ENCODE measurements at places on chromosomes 11 and 22.

GRCh38 chr11:11400635-11401232 lies 47.7 kb upstream of the CSNK2A3 start:
- no peak for DNase-seq

- DNase-seq: no peak
Measured at GRCh38 chr11:17494019-17494418, 17.4 kb upstream of the ABCC8 start.

DNA sequence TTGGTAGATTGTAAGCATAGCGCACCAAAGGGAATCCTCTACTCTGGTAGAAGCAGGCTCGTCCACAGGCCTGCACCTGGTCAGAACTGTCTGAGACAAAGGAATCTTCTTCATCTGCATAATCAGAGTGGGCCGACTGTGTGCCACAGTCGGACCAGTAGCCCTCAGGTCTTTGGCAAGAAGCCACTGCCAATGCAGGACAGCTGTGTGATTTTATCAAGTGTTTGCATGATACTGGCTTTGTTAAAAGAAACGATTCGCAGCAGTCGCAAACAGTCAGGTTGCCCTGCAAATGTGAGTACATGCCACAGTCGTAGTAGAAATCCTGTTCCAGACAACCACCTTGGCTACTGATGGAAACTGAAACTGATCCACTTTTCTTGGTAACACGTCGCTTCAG lies 4.9 kb upstream of the CCDC34 start:
- no peak for DNase-seq

DNA sequence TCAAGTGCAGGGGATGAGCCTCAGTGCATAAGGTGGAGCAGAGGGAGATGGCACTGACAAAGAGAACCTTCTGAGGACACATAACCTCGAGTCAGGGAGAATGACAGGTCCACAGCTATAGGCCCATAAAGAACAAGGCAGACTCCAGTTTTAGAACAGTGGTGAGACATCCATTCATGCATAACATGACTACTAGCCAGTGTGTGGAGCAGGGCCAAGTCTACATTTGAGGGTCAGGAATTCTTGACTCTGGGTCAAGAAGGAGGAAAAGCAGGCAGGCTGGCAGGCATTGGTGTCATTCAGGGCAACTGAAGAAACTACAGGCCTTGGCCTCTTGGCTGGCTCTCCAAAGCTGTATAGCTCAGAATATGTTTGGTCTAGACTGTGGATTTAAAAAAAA lies 54.9 kb downstream of the MTNR1B start:
- DNase-seq: no peak

GRCh38 chr22:38257181-38257580 lies 15.6 kb downstream of the TMEM184B start:
- no peak for DNase-seq

DNA sequence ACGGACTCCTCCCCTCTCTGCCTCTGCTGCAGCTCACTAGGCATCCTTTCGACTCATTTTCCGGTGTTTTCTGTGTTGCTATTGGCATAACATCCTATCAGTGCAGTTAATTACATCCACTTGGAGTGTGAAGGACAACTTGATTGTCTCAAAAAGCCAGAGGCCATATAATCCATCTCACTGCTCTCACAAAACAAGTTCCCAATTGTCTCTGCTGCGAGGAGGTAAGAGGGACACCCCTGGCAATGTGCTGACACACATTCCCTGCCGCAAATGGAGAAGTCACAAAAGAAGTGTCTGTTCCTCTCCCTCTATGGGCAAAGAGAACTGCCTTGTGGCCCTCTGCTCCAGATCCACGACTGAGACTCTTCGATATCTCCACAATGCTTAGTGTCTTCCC lies 618.4 kb downstream of the OPCML start:
- no peak for DNase-seq

- DNase-seq: no peak
Measured at GRCh38 chr11:120842195-120842594, 181.7 kb upstream of the TBCEL start.

DNA sequence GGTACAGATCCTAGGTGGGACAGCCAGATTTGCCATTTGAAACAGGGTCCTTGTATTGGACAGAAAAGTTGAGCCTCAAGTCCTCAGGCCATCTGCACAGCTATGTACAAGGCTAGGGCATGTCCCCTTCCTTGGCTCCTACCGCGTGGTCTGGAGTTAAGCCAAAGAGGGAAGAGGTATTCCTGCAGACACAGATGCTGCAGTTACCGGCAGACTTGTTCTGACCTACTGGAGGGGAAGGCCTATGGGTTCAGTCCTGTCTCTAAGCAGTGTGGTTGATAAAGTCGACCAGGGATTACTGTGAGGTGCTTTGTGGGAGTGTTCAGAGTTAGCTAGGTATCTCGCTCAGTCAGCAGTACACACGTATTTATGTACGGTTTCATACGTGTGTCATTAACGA lies 180.6 kb downstream of the ADAMTS15 start:
- no peak for DNase-seq

GRCh38 chr11:107549253-107549953 lies 16.1 kb downstream of the ALKBH8 start:
- no peak for DNase-seq

DNA sequence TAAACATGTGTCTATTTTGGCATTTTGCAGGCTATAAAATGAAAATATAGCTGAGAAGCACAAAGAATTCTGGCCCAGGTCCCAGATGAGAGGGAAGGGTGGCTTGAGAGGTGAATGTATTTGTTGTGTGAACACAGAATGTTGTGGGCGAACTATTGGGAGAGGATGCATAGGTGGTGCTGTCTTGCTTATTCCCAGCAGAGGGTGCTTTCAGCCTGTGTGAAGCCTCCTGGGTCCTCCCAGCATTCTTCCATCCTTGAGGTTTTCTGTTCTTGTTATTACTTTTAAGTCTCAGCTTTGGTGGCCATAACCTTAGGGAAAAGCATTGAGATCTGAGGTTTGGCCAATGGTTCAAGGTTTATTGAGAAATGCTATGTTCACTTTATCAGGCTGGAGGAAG lies 108.7 kb upstream of the SNX19 start:
- no peak for DNase-seq

DNA sequence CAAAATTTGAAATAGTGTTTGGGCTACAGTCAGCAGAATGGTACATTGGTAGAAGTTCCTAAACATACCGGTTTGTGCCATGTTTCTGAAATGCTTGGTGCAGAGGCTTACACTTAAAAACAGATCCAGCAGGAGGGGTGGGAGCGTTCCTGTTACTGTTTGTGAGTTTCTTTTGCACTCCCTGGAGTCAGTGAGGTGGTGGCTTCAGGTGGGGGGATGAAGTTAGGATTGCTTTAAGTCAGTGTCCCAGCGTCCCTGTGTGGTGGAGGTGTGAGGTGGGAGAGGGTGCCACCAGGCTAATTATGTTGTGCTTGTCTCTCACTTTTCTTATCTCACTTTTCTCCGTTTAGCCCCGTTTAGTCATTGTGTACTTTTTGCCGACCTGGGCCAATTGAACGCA lies 9.7 kb downstream of the TNRC6B start:
- no peak for DNase-seq

DNA sequence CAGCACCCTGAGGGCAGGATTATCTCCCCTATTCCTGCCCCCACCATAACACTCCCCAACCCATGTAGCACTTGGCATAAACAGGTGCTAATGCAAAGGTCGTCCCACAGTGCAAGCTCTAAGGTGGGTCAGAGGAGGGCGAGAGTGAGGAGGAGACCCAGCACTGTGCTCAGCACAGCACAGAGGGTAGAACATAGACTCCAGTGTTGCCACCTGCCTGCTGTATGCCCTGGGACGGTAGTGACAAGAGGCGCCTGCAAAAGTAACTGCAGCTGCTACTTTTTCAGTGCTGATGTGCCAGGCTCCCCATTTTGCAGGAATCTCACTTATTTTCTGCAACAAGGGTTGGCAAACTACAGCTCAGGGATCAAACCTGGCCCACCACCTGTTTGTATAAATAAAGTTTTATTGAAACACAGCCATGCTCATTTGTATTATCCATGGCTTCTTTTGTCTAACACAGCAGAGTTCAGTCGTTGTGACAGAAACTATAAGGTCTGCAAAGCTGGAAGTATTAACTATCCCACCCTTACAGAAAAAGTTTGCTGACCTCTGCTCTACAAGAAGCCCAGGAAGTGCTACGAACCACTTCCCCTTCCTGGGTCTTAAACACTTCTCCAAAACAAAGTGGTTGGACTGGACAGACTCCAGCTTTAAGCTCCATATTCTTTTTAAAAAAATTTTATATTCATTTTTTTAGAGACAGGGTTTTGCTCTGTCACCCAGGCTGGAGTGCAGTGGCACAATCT lies 16.9 kb upstream of the CDC42BPG start:
- DNase-seq: no peak

DNA sequence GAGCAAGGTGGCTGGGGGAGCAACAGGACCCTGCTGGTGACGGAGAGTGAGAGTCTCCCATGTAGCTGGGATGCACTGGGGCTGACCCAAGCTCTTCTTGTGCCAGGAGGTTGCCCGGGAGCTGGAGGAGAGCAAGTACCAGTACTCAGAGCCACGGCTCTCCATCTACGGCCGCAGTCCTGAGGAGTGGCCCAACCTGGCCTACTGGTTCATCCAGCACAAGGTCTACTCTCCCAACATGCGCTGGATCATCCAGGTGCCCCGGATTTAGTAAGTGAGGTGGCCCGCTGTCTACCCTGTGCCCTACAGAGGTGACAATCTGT lies 40.4 kb downstream of the AMPD3 start:
- no peak for DNase-seq

DNA sequence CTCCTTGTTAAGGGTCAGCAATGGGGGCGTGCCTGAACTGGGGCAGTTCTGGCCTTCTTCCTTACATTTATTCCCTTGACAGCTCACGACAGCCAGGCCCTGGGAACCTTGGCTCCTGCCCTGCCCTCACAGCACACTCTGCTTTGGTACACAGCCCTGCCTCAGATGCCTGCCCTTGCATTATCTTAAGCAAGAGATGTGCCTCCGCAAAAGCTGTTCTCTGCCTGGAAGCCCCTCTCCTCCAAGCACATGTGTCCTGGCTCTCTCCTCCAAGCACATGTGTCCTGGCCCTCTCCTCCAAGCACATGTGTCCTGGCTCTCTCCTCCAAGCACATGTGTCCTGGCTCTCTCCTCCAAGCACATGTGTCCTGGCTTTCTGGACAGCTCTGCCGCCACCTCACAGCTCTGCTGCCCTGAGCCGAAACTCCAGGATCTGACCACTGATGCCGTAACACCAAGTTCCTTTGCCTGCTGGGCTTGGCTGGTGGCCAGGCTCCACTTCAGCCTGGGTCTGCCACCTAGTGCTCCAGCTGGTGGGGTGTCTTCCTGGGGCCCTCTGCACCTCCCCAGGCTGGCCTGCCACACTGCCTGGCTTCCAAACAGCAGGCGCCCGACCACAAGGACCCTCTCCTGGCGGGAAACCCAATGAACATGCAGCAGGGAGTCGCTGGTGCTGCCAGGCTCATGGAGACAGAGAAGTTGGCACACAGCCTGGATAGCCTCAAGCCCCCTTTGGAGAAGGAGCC lies 53.0 kb downstream of the SCUBE1 start:
- DNase-seq: no peak

GRCh38 chr11:69731110-69731509 lies 27.3 kb upstream of the FGF19 start:
- no peak for DNase-seq

- no peak for DNase-seq
Measured at GRCh38 chr11:36699271-36699670, 101.2 kb upstream of the RAG2 start.

- no peak for DNase-seq
Measured at GRCh38 chr11:132792341-132793140, 739.8 kb downstream of the OPCML start.

GRCh38 chr11:108220721-108221336 lies 1.6 kb downstream of the NPAT start:
- no peak for DNase-seq

- no peak for DNase-seq
Measured at GRCh38 chr11:14480716-14481115, 18.9 kb downstream of the COPB1 start.

GRCh38 chr11:17179970-17180369 lies 27.8 kb downstream of the PIK3C2A start:
- no peak for DNase-seq

- DNase-seq: no peak
Measured at GRCh38 chr11:106463796-106464201, 386.3 kb downstream of the AASDHPPT start.

DNA sequence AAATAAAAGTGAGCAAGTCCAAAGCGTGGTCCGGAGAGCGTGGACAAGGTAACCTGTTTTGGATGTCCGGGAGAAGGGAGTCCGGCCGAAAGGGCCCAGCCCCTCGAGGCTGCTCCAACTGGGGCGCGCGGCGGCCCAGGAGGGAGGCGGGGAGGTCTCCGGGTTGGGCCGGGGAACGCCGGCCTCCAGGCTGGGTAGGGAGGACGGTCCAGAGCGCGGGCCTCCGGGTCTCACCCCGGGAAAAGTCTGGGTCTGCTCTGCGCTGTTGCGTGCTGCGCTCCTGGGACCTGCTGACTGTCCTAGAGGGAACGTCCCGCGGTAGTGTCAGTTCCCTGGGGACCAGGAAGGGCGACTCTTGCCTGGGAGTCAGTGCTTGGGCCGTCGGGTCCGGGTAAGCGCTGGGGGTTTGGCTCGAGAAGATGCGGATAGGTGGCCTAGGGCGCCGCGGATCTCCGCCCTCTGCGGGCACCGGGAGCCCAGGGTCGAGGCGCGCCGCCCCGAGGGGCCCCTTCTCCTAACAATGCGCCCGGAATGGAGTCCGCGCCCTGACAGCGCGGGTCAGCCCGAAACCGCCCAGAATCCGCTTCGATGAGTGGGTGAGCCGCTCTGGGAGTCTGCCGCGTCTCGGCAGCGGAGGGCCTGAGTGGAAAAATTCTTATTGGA lies 988 bp upstream of the FLI1 start:
- DNase-seq: no peak

- no peak for DNase-seq
Measured at GRCh38 chr22:19579880-19580279, 55.7 kb upstream of the CLDN5 start.

GRCh38 chr11:129595038-129595962 lies 219.7 kb downstream of the BARX2 start:
- DNase-seq: no peak

GRCh38 chr22:41140365-41140957 lies 48.1 kb downstream of the EP300 start:
- DNase-seq: no peak

DNA sequence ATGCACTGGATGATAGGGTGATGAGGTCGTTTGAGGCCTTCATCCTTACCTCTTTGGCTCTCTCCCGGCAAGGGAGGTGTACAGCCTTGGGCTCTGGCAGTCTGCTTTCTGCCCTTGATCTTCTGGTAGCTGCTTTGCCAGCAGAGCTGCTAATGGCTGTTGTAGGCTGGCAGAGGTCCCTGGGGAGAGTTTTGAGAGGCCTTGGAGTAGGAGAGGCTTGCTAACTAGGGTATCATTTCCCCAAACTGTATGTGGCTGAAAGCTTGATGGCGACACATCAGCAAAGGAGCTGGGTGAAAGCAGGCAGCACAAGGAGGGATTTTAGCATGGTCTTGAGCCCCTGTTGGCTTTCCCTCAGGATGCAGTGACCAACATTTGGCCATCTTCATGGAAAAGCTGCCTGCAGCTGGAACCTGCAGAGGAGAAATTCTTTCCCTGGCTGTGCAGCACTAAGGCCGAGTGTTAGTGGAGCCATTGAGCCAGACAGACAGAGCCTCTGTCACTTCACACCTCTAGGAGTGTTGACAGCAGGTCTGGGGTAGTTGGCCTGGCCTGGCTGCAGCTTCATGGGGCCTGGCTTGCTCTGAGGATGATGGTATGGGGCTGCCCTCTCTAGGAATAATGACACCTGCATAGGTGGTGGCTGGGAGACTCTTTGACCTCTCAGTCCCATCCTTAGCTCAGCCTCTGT lies 3.5 kb upstream of the AMPD3 start:
- no peak for DNase-seq

- DNase-seq: no peak
Measured at GRCh38 chr11:107006076-107006833, 12.0 kb downstream of the GUCY1A2 start.

GRCh38 chr11:9438611-9439010 lies 22.2 kb upstream of the ZNF143 start:
- DNase-seq: no peak
